ENCODE measurements at places on chromosomes 1 and 21.
A peak's percentile ranks its signal among the peaks of the same experiment; 100 is the strongest.

GRCh38 chr1:63902844-63903589 is 129.2 kb downstream of the ROR1 start:
- DNase-seq: no peak

DNA sequence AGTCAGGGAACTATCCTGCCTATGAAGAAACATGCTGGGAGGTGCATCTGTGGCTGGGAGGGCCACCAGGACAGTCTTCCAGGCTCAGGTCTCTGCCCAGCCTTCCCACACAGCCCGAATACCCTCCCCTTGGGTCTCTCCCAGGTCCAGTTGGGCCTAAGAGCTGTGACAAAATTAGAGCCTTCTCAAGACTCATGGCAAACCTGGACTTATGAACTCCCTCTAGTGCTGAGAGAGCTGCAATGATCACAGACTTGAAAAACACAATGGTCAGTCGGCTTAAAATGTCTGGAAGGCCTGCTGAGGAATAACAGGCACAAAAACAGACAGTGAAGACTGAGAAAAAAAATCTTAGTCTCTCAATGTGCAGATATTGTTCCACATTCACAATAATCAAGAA is 325.1 kb downstream of the BRINP2 start:
- DNase-seq: no peak

GRCh38 chr21:45215213-45215612 is 72.5 kb downstream of the POFUT2 start:
- DNase-seq: no peak

GRCh38 chr1:116118471-116118870 is 7.3 kb downstream of the MAB21L3 start:
- no peak for DNase-seq

- DNase-seq: no peak
Measured at GRCh38 chr1:231190456-231190855, 28.6 kb downstream of the TRIM67 start.

- DNase-seq: peak; percentile 48
Measured at GRCh38 chr1:203754455-203754864, 10.5 kb upstream of the LAX1 start.

DNA sequence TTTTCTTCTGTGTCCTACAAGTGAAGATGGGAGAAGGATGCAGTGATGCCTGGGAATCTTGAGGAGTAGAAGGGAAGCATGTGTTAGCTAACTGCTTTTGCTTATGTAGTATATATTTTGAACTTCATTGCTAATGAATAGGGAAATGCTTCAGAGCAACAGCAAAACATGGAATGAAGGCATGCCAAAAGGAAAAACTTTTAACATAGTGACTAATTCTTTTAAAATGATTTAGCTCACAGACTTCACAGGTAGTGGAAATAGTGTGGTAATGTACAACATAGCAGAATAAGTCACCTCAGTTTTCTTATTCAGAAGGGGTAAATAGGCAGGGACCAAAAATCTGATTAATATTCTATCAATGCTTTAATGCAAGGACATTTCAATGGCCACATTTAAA is 95.5 kb downstream of the LYPLAL1 start:
- no peak for DNase-seq

DNA sequence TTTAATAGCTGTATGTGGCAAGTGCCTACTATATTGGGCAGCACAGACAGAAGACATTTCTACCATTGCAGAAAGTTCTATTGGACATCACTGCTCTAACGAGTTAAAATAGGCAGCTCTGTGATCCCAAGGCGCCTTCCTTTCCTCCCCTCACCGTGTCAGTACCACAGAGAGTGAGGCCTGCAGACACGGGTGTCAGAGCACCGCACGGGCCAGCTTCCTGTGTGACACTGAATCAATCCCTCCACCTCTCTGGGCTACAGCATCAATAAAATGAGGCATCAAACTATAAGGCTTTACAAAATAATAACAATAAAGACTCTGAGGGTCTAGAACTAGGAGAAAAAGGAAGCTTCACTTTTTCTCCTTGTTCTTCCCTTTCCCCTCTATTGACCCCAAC is 246.7 kb downstream of the FOXD2 start:
- no peak for DNase-seq

DNA sequence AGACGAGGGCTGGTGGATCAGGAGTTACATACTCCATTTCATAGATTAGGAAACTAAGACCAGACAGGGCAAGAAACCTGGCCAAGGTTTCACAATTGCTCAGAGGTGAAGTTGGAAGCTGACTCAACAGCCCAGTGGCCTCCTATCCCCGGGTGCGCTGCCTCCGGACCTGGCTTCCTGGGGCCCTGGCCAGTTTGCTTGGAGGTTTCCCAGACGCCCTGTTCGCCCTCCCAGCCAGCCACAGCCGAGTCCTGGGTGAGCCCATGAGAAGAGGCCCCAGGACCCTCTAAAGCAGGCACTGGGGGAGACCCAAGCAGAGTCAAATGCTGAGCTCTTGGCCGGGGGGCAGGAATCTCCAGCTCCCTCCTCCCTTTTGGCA is 180.1 kb downstream of the ZBTB18 start:
- no peak for DNase-seq
